Osteoblast (primary cell): ENCODE measurements at places on chromosomes 2 and 18. TPM values are rescaled to one million over a fixed set of nuclear protein-coding genes. Genes with fewer than 3 reads are reported as not detected.

The LAMA1 gene
- 8.3 and 11.2 TPM in 2 replicates for total RNA-seq

The ADD2 gene
- not detected in 2 replicates for total RNA-seq

The MROH2A gene
- total RNA-seq, result not detected in 2 replicates

The ZNF519 gene
- 5.4 and 12.4 TPM in 2 replicates for total RNA-seq

The CENPA gene
- 2.2 and 2.9 TPM in 2 replicates for total RNA-seq

The TMEM17 gene
- 2.9 and 3.3 TPM in 2 replicates for total RNA-seq

The ASXL3 gene
- total RNA-seq, result not detected in 2 replicates

The DSG1 gene
- total RNA-seq, result not detected in 2 replicates

The STEAP3 gene
- total RNA-seq, result 27.4 and 40.9 TPM in 2 replicates

The TUBA3E gene
- not detected in 2 replicates for total RNA-seq

The OSGEPL1 gene
- total RNA-seq, result 7.2 and 9.4 TPM in 2 replicates

The WDFY1 gene
- 74.6 and 83.4 TPM in 2 replicates for total RNA-seq

The PDE11A gene
- under 0.01 and 0.36 TPM in 2 replicates for total RNA-seq

The CHRNG gene
- total RNA-seq, result not detected in 2 replicates

The RGPD4 gene
- total RNA-seq, result under 0.01 TPM in 1 of 2 replicates, not detected in the other

The CYP27A1 gene
- 21.2 and 25.0 TPM in 2 replicates for total RNA-seq

The CIB4 gene
- total RNA-seq, result not detected in 2 replicates

The DTNA gene
- 10.1 and 11.5 TPM in 2 replicates for total RNA-seq

The TGFA gene
- not detected in 2 replicates for total RNA-seq

The ACKR3 gene
- total RNA-seq, result 18.8 and 26.8 TPM in 2 replicates

The TUBB8B gene
- not detected in 2 replicates for total RNA-seq

The NDC80 gene
- 2.2 and 3.5 TPM in 2 replicates for total RNA-seq

The SCN9A gene
- total RNA-seq, result 1.8 and 2.1 TPM in 2 replicates

The NEMP2 gene
- total RNA-seq, result 3.8 and 4.7 TPM in 2 replicates

The NDUFS1 gene
- total RNA-seq, result 86.6 and 98.4 TPM in 2 replicates

The CCDC68 gene
- total RNA-seq, result 9.0 and 13.3 TPM in 2 replicates

The CROCC2 gene
- under 0.01 TPM in 2 replicates for total RNA-seq

The TFCP2L1 gene
- total RNA-seq, result under 0.01 TPM in 1 of 2 replicates, not detected in the other

The AMER3 gene
- total RNA-seq, result not detected in 2 replicates

The CLEC4F gene
- total RNA-seq, result not detected in 2 replicates

The NT5DC4 gene
- total RNA-seq, result not detected in 2 replicates

The SOX11 gene
- total RNA-seq, result 0.59 and 0.72 TPM in 2 replicates

The NPAS2 gene
- 8.3 and 8.7 TPM in 2 replicates for total RNA-seq

The INHBB gene
- under 0.01 and 0.29 TPM in 2 replicates for total RNA-seq

The GDF7 gene
- total RNA-seq, result under 0.01 TPM in 1 of 2 replicates, not detected in the other

The FN1 gene
- total RNA-seq, result 18,025 and 18,800 TPM in 2 replicates

The LRATD1 gene
- 5.8 and 10.0 TPM in 2 replicates for total RNA-seq

The AFF3 gene
- 2.9 and 4.3 TPM in 2 replicates for total RNA-seq

The VSNL1 gene
- total RNA-seq, result 0.29 and 0.36 TPM in 2 replicates

The POTEC gene
- 0.29 and 0.36 TPM in 2 replicates for total RNA-seq

The KCNG2 gene
- total RNA-seq, result not detected in 2 replicates

The ACTG2 gene
- total RNA-seq, result 0.72 TPM in 1 of 2 replicates, not detected in the other

The HMSD gene
- total RNA-seq, result under 0.01 and 1.4 TPM in 2 replicates

The GREB1L gene
- total RNA-seq, result under 0.01 and 0.36 TPM in 2 replicates

The TGIF1 gene
- 126 and 150 TPM in 2 replicates for total RNA-seq

The OR6B2 gene
- total RNA-seq, result not detected in 2 replicates

The ECEL1 gene
- not detected in 2 replicates for total RNA-seq

The DES gene
- 0.72 and 1.2 TPM in 2 replicates for total RNA-seq

The TPO gene
- not detected in 2 replicates for total RNA-seq

The MC4R gene
- under 0.01 TPM in 1 of 2 replicates, not detected in the other for total RNA-seq

The MAP2 gene
- total RNA-seq, result 2.1 and 2.2 TPM in 2 replicates

The FBLN7 gene
- 5.3 and 5.8 TPM in 2 replicates for total RNA-seq

The RAD51AP2 gene
- not detected in 2 replicates for total RNA-seq

The RBKS gene
- total RNA-seq, result 1.1 and 2.1 TPM in 2 replicates

The LPIN1 gene
- total RNA-seq, result 111 and 117 TPM in 2 replicates

The LIMS2 gene
- total RNA-seq, result 11.2 and 14.8 TPM in 2 replicates

The GAREM2 gene
- total RNA-seq, result 1.4 and 2.4 TPM in 2 replicates

The MRO gene
- total RNA-seq, result 0.59 and 1.8 TPM in 2 replicates

The RUFY4 gene
- total RNA-seq, result not detected in 2 replicates
